CD4-positive, alpha-beta T cell treated with Interleukin-6 for 4 hours (primary cell): ENCODE measurements at places on chromosomes 13 and 19.
A peak's percentile ranks its signal among the peaks of the same experiment; 100 is the strongest.

- no peak for DNase-seq
Measured at GRCh38 chr13:46345398-46345797, 41.7 kb downstream of the RUBCNL start.

DNA sequence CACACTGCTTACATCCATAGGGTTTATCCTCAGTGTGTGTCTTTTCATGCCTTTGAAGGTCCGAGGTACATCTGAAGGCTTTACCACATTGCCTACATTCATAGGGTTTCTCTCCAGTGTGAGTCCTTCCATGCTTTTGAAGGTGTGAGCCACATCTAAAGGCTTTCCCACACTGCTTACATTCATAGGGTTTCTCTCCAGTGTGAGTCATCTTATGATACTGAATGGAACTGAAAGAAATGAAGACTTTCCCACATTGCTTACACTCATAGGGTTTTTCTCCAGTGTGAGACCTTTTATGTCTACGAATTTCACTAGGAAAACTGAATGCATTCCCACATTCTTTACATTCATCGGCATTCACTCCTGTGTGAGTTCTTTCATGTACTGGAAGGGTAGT lies 7.1 kb downstream of the ZNF20 start:
- DNase-seq: no peak

GRCh38 chr19:13864667-13865570 lies 12.0 kb upstream of the NANOS3 start:
- DNase-seq: no peak

GRCh38 chr19:18756896-18757295 lies 34.2 kb downstream of the COMP start:
- DNase-seq: no peak

- DNase-seq: peak; percentile 93
Measured at GRCh38 chr19:54162241-54162805, 2.8 kb upstream of the LENG1 start.

GRCh38 chr13:24129914-24130774 lies 30.4 kb upstream of the SPATA13 start:
- no peak for DNase-seq

- peak; percentile 55 for DNase-seq
Measured at GRCh38 chr13:84137292-84137691, 255.0 kb upstream of the SLITRK1 start.

GRCh38 chr13:46126552-46127357 lies 21.9 kb upstream of the CPB2 start:
- DNase-seq: peak; percentile 78

- no peak for DNase-seq
Measured at GRCh38 chr13:23766939-23767338, 122.3 kb downstream of the MIPEP start.

DNA sequence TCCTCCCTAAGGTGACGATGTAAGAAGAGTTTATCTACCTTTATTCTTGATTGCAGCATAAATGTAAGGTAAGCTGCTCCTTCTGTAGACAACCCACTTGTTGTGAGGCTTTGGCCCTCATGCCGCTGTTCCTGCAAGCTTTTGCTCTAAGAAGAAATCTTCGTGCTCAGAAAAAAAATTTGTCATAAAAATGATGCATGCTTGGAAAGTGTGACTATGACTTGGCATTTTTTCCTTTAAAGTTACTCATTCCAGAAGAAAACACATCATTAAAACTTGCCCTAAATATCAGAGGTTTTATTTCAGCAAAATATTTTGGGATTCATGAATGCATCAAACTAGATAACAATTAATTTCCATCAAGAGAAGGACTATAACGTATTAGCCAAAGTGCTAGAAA lies 39.8 kb downstream of the KCTD12 start:
- DNase-seq: no peak

- DNase-seq: no peak
Measured at GRCh38 chr13:24821207-24821606, 57.2 kb downstream of the RNF17 start.

DNA sequence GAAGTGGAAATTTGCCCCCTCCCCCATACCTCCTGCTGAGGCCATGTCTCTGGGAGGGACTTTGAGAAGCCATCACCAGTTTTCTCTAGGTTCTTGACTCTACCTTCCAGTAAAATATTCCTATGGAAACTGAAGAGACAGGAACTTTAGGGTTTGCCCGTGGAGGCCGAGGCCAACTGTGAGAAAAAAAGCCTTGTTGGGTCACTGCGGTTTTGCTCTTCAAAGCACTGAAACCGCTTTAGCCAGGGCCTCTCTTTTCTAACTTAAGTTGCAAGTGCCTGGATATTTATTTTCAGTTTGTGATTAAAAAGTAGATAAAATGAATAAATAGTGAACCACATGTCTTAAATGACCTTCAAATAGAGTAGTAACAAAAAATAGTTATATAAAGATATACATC lies 159.7 kb upstream of the TSC22D1 start:
- no peak for DNase-seq

DNA sequence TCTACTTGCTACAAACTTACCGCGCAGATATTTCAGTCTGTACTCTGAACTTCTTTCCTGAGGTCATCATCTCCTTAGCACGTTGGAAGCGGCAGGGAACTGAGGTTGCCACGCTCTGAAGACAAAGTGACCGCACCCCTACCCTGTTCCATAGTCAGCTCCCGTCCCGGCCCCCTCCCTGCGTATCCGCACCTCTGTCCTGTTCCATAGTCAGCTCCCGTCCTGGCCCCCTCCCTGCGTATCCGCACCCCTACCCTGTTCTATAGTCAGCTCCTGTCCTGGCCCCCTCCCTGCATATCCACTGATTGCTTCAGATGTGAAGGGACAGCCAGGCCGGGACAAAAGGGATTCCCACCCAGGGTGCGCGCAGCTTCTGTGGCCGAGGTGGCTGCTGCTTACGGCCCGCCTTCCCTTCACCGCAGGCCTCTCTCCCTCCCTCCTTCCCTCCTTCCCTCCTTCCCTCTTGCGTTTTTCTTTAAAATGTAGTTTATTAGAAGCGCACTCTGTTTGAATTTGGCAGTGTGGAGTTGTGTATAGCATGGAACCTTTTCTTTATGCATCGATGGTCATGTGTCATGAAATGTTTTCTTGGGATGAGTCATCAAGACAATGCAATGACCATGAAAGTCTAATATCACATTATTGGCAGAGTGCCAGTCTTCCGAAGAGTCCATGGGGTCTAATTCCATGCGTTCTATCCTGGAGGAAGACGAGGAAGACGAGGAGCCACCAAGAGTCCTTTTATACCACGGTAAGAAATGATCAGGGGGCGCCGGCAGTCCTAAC lies 21.9 kb upstream of the NDUFS7 start:
- no peak for DNase-seq

GRCh38 chr19:53703361-53703760 lies 71.6 kb downstream of the DPRX start:
- no peak for DNase-seq

GRCh38 chr13:36712290-36712689 lies 38.5 kb downstream of the SERTM1 start:
- DNase-seq: no peak

- DNase-seq: no peak
Measured at GRCh38 chr13:31918707-31919106, 112.9 kb upstream of the FRY start.

- DNase-seq: peak; percentile 20
Measured at GRCh38 chr19:16330806-16331690, 6.4 kb downstream of the KLF2 start.
